ENCODE measurements at places on chromosomes 1 and 21.

GRCh38 chr1:113784104-113784779, 25.0 kb upstream of the PHTF1 start:
- DNase-seq, result no peak

DNA sequence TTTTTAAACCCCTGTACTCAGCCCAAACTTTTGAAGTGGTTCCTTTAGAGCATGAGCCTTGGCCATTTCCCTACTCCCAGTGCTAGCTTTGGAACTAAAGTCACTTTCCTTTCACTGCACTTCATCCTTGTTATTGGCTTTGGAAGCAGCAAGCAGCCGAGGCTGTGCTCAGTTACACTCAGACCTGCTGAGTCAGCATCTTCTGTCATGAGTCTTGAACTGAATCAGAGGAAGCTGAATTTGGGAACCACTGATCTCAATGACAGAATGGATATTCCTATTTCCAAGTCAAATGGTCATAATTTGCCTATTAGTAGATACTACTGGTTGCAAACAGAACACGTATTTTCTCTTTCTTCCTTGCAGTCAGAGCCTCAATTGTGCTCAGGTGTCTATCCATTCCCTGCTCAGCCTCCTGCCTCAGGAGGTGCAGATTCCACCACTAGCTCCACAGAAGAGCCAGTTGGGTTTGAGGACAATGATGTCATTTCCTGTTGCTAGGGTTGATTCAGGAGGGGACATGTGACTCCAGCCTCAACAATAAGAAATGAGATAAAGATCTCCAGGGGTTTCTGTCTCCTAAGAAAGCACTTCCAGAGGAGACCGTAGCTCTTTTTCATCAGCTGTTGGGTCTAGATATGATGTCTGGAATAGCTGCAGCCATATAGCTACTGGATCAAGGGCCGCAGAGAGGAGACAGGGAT, 44.9 kb upstream of the NTPCR start:
- no peak for DNase-seq

- no peak for DNase-seq
Measured at GRCh38 chr1:233673261-233673946, 59.5 kb downstream of the KCNK1 start.

DNA sequence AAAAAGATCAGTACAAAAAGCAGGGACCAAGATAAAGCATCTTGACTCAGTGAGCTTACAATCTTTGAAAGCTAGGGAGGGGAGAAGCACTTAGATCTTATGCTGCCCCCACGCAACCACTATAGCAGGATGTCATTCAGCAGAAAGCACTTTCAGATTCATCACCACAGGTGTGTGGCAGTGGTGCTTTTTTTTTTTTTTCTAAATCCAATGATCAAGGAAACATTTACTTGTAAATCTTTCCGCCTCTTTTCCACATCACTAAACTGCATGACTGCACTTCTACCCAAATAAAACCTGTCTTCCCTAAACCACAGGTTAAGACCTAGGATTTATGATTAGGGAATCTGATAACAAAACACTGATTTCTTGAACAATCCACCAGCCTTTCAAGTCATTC, 154.8 kb downstream of the SLC45A1 start:
- DNase-seq, result no peak

- no peak for DNase-seq
Measured at GRCh38 chr1:217196616-217197015, 434.3 kb downstream of the GPATCH2 start.

DNA sequence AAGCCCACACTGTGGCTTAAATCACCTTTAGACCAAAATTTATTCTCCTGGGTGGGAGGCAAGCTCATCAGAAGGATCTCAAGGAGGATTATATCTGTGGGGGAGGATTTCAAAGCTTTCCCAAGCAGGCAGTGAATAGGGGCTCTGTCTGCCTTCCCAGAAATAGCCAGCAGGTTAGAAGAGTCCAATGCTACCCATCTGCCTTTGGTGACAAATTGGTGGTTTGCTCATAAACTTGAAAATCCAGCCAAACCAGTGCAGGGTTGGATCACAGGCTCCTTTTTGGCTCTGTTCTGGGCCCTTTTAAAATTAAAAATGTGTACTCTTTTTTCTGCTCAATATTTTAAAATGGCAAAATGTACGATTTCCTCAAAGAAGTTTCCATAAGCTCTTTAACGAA, 118.9 kb upstream of the ZC3H11B start:
- DNase-seq, result no peak

- DNase-seq, result no peak
Measured at GRCh38 chr1:225485226-225485625, 57.4 kb upstream of the LBR start.

GRCh38 chr1:210607361-210607760, 278.7 kb downstream of the HHAT start:
- no peak for DNase-seq

- DNase-seq, result no peak
Measured at GRCh38 chr1:198253668-198254067, 96.9 kb downstream of the NEK7 start.

- DNase-seq, result no peak
Measured at GRCh38 chr1:22196641-22197040, 53.7 kb upstream of the WNT4 start.

All from stimulated activated CD8-positive, alpha-beta memory T cell treated with anti-CD3 and anti-CD28 coated beads, Interleukin-2, amount 100 ng/mL, for 1 hour (primary cell).